Small intestine (tissue), 16 donors: ENCODE measurements at places on chromosomes 6 and 20.

DNA sequence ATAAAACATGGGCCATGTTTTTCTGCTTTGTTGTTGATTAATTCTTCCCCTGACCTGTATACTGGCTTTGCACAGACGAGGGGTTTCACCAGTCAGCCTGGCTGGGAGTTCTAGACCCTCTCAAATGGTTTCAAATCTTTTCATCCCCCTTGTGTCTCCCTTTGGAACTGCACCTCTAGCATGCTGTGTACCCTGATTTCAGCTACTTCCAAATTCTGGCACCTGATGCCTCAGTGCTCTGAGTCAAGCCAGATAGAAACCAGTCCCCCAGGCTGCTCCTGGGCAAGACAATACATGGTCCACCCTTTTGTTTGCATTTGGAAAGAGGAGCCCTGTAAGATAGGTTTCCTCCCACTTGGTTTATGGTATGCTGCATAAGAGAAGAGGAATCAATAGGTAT, 290.2 kb downstream of the BTBD3 start:
- peak; percentile 30 for DNase-seq

GRCh38 chr6:155186052-155186658, 77.7 kb upstream of the CLDN20 start:
- DNase-seq, result no peak

DNA sequence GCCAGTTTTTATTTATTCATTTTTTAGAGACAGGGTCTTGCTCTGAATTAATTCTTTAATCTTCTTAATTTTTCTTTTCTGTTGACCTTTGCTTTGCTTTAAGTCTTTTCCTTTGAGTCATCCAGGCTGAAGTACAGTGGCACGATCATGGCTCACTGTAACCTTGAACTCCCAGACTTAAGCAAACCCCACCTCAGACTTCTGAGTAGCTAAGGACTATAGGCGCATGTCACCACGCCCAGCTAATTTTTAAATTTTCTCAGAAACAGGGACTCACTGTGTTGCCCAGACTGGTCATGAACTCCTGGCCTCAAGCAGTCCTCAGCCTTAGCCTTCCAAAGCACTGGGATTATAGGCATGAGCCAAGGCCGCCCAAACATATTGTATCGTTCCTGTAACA, 71.3 kb upstream of the GNRH2 start:
- DNase-seq, result peak; percentile 51

GRCh38 chr20:63215101-63216040, 560 bp downstream of the YTHDF1 start:
- DNase-seq, result peak; percentile 27

GRCh38 chr6:158517581-158517980, 42.3 kb upstream of the TMEM181 start:
- DNase-seq, result no peak

GRCh38 chr20:38250609-38251008, 9.9 kb downstream of the KIAA1755 start:
- DNase-seq, result no peak

DNA sequence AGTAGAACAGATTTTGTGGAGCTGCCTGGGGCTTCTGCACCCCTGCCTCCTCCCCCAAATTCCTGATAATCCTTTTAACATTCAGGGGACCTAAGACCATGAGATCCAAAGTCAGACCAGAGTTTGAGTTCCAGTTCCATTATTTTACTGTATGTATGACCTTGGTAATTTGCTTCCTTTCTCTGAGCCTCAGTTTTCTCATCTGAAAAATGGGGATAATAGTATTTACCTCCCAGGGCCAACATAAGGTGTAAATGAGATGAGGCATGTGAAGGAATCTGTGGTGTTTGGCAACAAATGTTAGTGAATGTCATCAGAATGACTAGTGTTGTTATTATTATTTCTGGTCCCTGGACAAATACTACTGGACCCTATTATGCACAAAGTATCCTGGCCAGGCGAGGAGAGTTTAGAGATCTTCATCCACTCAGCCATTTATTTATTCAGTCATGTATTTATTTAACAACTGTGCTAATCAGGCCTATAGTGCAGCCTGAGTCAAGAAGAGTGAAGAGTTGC, 47.3 kb downstream of the CDH22 start:
- no peak for DNase-seq

DNA sequence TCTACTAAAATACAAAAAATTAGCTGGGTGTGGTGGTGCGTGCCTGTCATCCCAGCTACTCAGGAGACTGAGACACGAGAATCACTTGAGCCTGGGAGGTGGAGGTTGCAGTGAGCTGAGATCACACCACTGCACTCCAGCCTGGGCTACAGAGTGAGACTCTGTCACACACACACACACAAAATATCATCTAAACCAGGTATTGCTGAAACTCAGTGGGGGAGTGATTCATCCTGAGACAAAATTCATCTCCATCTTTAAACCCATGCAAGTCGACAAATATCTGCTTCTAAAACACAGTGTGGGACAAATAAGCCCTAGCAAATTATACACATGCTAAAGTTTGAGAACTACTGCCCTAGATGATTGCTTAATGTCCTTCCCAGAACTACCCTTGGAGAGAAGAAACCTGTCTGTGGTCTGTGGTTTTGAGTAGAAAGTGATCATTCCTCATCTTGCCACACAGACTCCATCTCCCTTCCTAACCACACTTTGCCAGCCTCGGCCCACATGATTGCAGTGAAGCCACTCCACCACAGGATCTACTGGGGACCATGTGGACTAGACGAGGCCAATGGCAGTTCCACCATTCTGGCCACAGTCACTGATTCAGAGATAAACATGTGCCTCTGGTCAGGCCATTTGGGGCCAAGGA, 130.3 kb downstream of the OPRM1 start:
- DNase-seq, result no peak

DNA sequence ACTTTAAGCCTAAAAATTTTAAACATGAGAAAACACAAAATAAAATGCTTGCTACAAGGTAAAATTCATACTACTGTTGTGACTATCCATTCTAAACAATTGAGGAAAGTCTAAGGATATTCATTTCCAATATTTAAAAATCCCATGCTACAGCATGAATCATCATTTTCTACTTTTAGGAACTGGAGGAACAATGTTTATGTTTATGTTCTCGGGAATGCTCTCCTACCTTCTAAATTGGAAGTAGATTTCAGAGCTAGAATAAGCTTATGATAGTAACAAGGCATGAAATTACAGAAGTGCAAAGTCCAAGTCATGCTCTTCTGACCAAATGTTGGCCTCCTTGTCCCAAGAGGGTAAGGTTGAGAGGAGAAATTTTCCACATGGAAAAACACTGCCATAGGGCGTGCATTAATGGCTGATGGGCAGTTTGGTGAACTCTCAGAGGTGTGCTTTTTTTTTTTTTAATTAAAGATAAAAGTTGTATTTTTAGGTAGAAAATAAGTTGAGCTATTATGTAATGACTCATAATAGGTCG, 6.0 kb upstream of the MYLK4 start:
- no peak for DNase-seq

GRCh38 chr6:90537723-90538258, 49.1 kb downstream of the MAP3K7 start:
- DNase-seq, result no peak

- DNase-seq, result no peak
These were observed 5.6 kb upstream of the SLC17A9 start for GRCh38 chr20:62946918-62947317.

GRCh38 chr6:70282312-70282918, 20.5 kb downstream of the COL9A1 start:
- DNase-seq, result peak; percentile 27

DNA sequence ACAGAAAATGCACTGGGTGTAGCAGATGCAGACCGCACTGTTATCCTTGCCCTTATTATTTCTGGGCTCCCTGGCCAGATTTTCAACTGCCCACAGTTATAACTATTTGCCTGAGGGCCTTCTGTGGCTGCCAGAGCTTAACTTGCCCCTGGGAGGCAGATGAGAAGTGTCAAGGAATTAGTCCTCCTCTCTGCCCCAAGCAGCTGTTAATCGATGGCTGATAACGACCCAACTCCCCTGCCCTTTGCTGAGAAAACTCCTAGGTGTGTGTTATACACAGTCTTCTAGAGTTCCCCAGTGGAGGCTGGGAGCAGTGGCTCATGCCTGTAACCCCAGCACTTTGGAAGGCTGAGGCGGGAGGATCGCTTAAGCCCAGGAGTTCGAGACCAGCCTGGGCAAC, 44.4 kb upstream of the SHLD1 start:
- no peak for DNase-seq

GRCh38 chr6:128740951-128741350, 142.0 kb upstream of the LAMA2 start:
- DNase-seq, result peak; percentile 6

DNA sequence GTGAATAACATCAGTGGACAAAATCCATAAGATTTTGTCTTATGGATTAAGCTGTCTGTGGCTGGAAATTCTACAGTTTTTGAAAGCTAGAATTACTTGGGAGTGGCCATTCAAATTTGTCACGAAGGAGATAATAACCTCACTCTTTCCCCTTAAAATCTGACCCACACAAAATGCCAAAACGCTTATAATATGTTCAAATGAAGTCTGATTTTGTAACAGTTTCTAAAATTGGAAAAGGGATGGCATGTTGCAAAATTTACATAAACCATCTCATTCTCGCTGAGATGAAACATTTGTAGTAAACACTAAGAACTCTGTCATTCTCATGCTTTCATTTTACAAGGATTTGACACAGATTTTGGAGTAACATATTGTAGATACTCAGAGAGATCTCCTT, 112.7 kb downstream of the GJA1 start:
- no peak for DNase-seq

DNA sequence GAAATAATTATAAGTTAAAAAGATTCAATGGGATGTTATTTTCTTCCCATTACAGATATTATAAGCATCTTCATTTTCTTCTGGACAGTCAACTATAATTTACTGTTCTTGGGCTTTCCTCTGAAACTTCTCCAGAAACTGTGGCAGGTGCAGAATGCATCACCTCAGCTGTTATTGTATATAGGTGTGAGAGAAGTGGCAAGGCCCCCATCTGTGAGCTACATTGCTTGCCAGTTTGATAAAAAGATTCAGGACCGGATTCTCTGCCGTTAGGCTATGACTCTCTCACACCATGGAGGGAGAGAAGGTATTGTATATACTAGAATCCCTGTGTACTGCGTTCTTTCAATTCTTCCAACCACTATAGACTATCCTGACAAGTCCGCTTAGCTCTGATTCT, 135.8 kb upstream of the CENPW start:
- no peak for DNase-seq

DNA sequence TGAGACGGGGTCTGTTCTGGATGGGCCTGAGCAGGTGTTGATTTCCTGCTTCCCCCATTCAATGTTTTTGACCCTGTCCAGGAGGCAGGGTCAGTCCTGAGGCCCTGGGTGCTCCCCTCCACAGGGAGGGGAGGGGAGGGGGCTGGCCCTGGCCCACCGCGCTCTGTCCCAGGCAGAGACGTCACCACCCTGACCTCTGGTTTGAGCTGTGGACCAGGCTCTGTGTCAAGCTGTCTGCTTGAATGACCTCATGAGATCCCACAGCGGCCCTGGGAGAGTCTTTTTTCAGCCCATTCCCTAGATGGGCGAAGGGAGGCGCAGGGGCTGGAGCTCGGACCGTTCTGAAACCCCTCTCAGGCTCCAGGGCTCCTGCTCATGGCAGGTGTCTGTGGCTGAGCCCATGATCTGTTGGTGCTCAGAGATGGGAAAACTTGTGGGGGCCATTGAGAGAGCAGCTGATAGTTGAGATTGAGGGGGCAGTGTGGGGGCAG, 8.9 kb upstream of the LKAAEAR1 start:
- no peak for DNase-seq

- DNase-seq, result no peak
These were observed 99.3 kb downstream of the RAMACL start for GRCh38 chr6:166487148-166487547.

DNA sequence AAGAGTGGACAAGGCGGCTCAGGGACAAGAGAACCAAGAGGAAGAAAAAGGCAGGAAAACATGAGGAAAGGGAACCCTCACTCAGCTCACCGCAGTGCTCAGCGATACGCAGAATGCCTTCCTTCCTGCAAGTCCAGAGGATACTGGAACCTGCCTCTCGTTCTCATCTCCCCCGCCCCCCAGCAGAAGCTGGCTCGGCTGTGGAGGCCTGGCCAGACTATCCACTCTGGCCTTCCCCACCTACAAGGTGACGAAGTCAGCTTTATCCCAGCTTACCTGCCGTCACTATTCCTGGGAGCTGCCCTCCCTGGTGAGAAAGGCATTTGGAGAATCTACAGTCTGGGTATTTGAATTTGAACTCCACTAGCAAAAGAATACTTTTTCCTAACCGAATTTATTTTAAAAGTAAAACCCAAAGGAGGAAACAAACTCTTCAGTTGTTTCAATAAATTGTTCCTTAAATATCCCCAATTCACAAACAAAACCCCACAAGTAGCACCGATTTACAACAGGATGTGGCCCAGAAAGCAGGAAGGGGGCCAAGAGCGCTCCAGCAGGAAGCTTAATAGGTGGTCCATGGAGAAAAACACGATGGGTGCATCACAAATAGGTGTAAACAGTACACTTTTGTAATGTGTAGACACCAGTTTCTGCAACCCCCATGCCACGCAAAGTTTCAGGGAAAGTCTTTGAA, 2.1 kb upstream of the DIDO1 start:
- no peak for DNase-seq

- DNase-seq, result no peak
These were observed 21.6 kb upstream of the PI3 start for GRCh38 chr20:45153147-45153546.

GRCh38 chr6:64012351-64013001, 376.9 kb downstream of the PHF3 start:
- peak; percentile 65 for DNase-seq
